ENCODE measurements at places on chromosomes 5 and 9.

- DNase-seq: no peak
These were observed 204.6 kb upstream of the CD180 start for GRCh38 chr5:67401172-67401571.

- DNase-seq: no peak
These were observed 114.5 kb upstream of the CDH6 start for GRCh38 chr5:31078956-31079355.

DNA sequence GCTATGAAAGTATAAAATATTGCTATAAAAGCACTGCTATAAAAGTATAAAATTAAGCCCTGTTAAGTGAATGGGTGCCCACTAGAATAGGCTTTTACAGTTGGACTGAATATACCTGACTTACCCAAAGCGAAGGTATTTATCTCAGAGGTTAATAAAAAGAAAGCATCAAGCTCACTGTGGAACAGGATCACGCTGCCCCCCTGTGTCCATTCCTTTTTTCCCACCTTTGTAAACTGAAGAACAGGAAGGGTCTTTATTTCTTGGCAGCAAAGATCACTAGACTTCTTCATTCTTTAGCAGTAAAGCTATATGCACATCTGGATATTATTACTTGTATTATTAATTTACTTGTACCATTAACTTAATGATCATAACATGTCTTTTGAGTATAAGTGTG lies 22.1 kb upstream of the PLPP6 start:
- DNase-seq: no peak

- DNase-seq: no peak
These were observed 249.1 kb downstream of the ENC1 start for GRCh38 chr5:74391410-74391809.

- no peak for DNase-seq
These were observed 69.4 kb upstream of the NFIB start for GRCh38 chr9:14383294-14383693.
